Central memory CD4-positive, alpha-beta T cell (primary cell): ENCODE measurements at places on chromosomes 4 and X.

DNA sequence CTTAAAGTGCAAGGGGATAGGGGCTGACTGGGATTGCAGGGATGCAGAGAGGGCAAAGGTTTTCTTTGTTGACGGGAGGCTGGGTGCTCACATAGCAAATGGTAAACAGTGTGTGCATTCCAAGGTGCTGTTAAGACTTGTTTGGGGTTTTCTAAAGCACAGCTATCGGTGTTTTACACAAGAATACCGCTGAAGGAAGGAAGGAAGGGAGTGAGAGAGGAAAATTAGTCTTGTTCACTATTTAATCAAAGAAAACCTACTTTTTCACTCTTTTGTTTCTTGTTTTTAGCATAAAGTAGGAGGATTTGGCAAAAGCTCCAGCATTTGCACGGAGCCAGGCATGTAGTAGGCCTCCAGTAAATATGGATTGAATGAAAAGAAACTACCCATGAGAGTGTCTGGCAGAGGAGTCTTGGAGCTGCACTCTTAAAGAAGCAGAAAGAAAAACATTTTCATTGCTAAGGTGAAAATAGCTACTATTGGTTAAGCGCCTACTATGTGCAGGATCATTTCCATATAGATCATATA is 99.7 kb downstream of the FIP1L1 start:
- DNase-seq: no peak

DNA sequence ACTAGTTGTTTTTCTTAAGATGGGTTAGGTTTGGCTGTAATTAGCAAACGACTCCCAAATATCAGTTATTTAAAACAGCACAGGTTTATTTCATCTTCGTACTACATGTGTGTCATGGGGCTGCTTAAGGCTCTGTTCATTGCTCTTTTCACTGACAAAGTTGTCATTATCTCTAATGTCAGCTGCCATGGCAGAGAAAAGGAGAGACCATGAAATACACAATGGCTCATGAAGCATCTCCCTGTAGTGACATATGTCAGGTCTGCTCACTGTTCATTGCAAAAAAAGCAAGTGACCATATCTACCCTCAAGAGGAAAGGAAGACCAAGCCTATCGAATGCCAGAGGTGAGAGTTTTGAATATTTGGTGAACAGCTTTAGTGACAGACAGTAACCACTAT is 52.2 kb upstream of the PCDH7 start:
- DNase-seq: no peak

DNA sequence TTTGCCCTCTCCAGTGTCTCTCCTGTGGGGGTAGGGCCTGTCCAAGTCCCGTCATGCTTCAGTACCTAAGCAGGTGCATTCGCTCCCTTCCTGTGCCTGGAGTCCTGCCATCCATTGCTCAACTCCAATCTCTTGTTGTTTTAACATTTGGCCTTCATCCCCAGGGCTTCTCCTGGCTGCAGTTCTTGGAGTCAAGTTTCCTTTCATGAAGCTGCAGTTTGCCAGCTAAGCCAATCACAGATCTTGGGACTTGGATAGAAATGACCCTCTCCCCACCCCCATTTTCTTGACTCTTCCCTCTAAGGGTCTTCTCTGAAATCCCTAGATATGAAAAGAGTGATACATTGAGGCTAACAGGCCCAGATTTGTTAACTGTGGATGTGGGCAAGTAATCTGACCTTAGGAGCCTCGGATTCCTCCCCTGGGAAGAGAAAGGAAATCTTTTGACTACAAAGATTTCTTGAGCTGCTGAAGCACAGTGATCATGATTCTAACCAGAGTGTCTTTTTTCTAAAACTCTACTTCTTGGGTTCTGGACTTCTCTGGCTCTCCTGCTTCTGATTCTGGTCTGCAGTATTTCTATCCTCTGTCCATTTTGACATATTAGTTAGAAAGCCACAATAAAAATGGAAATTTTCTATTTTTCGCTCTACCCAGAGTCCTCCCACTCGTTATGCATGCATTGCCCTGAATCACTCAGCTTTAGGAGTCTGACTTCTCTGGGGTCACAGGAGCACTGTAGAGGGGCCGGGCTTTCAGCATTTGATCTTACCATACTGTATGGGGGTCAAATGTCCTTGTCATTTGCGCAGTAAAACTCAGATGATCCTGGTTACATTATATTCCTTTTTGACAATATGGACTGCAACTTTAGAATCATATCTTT is 61.0 kb downstream of the CHRNA9 start:
- DNase-seq: no peak

DNA sequence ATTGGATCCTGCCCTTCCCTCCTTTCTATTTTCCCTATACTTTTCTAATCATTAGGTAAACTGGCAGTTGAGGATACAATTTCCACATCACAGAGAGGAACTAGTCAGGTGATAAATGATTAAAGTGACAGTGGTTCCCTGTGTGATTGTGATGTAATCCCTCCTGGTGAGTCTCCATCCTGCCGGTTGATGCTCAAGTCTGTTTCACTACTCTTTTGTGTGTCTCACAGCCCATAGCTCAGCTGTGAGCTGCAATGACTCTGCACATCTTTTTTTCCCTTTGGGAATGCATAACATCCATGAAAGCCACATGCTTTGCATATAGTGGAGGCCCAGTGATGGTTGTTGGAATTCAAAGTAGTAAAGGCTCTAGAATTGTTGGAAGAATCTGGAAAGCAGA is 60.4 kb downstream of the CCNI start:
- no peak for DNase-seq

DNA sequence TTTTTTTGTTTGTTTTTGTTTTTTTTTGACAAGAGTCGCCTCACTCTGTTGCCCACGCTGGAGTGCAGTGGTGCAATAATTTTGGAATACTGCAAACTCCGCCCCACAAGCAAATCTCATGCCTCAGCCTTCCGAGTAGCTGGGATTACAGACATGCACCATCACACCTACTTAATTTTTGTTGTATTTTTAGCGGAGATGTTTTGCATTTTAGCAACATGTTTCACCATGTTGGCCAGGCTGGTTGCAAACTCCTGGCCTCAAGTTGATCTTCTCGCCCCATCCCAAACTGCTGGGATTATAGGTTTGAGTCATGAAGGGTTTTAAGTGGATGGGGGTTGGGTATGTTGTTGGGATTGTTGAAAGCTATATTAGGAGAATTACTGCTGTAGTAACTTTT is 270.9 kb upstream of the LCORL start:
- no peak for DNase-seq

DNA sequence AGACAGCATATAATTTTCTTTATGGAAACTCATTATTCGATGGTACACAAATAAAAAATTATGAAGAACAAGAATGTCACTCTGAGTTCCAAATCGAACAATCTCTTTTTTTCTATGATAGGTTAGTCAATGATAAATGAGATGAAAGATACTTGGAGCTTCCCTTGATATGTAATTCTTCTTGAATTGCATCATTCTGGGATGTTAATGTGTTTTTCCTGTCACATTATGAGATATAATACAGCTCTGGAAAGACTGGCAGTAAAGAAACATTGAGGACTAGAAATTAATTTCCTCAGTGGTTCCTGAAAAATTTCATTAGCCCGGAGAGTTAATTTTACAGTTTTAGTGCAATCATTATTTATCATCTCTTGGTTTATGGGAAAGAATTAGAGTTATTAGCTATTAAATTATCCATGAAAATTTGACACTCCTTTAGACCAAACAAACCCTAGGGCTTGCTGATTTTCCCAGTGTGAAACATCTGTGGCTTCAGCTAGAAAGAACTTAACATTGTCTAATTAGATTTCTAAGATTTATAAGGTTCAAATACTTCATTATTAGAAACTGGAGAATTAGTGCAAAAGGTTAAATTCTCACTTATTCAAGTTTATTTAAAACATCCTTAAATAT is 1546.6 kb upstream of the TENM3 start:
- no peak for DNase-seq

DNA sequence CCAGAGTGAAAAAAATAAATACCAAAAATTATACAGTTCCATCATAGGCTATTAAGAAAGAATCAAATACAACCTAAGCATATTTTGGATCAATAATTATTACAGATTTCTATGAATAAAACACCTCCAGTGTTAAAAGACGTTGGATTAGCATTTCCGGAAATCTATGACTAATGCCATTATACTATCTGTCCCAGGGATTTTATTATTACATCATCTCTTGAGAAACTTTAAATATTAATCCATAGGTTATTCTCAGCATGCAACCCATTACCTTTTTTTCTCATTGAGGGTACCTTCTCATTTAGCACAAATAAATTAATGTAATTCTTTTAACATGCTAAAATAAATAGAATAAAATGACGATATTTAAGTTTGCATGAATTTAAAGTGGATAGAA is 44.6 kb downstream of the CXorf58 start:
- no peak for DNase-seq

GRCh38 chrX:11756354-11757318 is 1.4 kb upstream of the MSL3 start:
- no peak for DNase-seq

- no peak for DNase-seq
Measured at GRCh38 chrX:127085939-127086338, 266.4 kb downstream of the PRR32 start.

GRCh38 chr4:7367864-7368277 is 66.9 kb downstream of the PSAPL1 start:
- DNase-seq: no peak

DNA sequence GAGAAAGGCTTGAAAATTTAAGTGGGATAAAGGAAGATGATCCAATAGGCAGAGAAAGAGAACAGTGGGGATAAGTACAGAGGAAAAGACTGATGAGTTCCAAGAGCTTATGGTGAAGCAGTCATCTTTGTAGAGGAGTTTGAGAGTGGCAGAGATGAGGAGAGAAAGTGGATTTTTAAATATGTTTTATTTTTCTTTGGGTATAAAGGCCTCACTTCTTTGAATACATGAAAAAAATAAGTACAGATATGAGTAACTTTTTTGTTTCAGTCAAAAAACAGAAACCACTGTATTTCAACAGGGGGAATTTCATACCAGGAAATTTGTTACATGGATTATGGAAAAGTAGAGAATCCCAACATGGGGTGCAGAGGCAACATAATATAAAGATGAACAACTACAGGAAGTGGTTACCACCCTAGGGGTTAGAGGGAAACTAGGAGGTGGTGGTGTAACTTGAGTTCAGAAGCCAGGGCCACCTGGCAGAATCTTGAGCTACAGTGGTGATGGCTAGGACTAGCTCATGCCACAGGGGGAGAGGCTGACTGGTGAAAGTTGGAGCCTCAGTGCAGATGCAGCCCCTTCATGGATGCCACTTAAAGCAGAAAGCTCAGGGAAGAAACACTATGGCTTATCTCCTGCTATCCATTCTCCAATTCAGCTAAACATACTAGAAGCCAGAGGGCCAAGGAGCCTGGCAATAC is 3.4 kb upstream of the CYBB start:
- no peak for DNase-seq

- no peak for DNase-seq
Measured at GRCh38 chr4:88937081-88937480, 119.9 kb downstream of the FAM13A start.

GRCh38 chr4:44446801-44447562 is 1.6 kb downstream of the KCTD8 start:
- no peak for DNase-seq

- DNase-seq: no peak
Measured at GRCh38 chr4:128787509-128788311, 21.8 kb upstream of the JADE1 start.

- DNase-seq: no peak
Measured at GRCh38 chrX:72307646-72308051, 1.9 kb upstream of the CITED1 start.

DNA sequence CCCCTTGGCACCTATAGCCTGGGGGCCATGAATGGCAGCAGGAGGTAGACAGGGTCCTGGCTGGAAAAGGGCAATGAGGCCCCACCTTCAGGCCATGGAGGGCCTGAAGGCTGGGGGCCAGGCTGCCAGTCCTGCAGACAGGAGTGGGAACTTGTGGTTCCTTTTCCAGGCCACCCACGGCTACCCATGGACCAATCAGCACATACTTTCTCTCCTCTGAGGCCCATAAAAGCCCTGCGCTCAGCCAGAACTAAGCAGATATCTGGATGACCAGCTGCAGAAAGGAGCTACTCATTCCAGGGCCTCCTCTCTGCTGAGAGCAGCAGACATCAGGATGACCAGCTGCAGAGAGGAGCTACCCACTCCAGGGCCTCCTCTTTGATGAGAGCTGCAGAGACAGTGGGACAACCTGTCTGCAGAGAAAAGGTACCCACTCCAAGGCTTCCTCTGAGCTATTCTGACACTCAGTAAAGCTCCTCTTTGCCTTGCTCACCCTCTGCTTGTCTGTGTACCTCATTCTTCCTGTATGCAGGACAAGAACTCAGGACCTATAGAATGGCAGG is 67.2 kb downstream of the NAA11 start:
- no peak for DNase-seq

DNA sequence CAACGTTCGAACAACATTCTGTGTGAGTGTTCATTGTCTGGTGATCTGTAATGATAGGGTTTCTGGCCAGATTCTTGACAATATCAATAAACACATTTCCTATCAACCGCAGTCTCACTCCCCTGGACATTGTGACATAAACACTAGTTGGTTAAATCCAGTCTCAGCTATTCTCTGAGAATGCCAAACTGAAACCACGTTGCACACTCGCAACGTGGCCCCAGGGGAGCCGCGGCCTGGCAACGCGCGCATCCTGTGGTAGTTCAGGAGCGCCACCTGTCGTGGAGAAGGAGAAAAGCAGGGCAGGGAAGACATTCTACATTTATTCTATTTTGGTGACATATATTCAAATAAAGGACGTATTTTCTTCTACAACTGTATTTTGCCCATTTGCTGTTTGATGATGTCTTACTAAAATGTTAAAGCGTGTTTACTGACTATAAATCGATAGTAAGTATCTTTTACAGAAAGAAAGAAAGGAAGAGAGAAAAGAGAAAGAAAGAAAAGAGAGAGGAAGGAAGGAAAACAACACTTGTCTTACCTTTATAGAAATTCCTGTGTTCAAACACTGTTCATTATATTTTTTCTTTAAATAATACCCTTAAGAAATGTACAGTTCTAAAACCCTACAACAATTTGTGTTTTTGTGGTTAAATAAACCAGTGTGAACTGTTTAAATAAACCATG is 738.3 kb upstream of the FRG1 start:
- DNase-seq: no peak

- DNase-seq: no peak
Measured at GRCh38 chr4:177568931-177569330, 126.7 kb upstream of the AGA start.

DNA sequence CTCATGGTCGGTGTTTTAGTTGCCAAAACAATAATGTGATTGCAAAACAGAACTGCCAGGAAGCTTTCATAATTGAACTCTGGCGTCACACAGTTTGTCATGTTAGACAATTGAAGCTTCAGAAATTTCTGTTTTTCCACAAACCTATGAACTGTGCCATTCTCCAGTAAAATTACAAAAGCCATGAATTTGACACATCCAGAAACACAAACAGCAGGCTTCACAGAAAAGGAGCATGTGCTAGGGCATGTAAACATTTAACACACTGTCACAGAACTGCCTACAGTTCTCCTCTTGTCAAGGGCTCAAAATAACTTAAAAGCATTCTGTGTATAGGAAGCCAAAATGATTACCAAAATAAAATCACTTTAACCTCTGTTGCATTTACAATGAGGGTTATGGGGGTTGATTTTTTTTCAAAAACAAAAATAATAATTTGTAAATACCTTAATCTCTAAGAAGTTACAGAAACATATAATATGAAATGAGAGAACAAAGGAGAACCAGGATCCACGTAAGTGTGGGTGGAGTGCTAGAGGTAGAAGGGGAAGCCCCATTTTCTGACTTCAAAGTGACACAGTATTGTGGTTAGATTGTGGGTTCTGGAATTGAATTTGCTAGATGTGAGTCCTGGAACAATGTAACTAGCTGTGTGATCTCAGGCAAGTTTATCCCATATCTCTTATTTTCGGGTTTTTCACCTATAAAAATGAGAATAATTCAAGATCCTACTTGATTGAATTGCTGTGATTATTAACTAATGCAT is 295.0 kb downstream of the CENPC start:
- no peak for DNase-seq

GRCh38 chr4:151801547-151802516 is 41.0 kb upstream of the GATB start:
- peak; percentile 43 for DNase-seq
